ENCODE measurements at places on chromosomes 12 and 14.

DNA sequence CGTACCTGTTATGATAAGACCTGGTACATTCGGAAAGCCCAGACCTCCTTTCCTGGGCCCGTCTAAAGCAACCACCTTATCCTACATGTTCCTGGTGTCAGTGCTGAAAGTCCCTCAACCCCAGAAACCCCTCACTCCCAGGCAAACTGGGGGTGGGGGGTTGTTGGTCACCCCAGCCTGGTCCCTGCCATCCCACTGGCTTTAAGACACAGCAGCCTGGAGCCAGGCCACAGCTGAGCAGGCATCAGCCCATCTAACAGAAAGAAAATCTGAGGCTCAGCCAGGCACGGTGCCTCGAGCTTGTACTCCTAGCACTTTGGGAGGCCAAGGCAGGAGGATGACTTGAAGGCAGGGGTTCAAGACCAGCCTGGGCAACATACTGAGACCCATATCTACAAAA, 4.5 kb downstream of the SELPLG start:
- H3K27me3 ChIP-seq = no peaks in the 10 kb centered on the region
- DNase-seq = no peak
- no peak overlapping the region for H3K27ac ChIP-seq
- peak overlapping the region; percentile 7 for H3K4me3 ChIP-seq
- H3K36me3 ChIP-seq = no peaks in the 10 kb centered on the region
- peaks cover 6% of the 10 kb centered on the region for H3K4me1 ChIP-seq

DNA sequence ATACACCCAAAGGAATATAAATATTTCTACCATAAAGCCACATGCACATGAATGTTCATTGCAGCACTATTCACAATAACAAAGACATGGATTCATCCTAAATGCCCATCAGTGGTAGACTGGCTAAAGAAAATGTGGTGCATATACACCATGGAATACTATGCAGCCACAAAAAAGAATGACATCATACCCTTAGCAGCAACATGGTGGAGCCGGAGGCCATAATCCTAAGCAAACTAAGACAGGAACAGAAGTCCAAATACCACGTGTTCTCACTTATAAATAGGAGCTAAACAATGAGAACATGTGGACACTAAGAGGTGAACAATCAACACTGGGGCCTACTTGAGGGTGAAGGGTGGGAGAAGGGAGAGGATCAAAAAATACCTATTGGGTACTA, 198.5 kb downstream of the BMP4 start:
- H3K4me3 ChIP-seq = no peak overlapping the region
- DNase-seq = no peak
- no peaks in the 10 kb centered on the region for H3K27me3 ChIP-seq
- H3K4me1 ChIP-seq = no peaks in the 10 kb centered on the region
- H3K36me3 ChIP-seq = no peaks in the 10 kb centered on the region
- H3K27ac ChIP-seq = no peak overlapping the region

DNA sequence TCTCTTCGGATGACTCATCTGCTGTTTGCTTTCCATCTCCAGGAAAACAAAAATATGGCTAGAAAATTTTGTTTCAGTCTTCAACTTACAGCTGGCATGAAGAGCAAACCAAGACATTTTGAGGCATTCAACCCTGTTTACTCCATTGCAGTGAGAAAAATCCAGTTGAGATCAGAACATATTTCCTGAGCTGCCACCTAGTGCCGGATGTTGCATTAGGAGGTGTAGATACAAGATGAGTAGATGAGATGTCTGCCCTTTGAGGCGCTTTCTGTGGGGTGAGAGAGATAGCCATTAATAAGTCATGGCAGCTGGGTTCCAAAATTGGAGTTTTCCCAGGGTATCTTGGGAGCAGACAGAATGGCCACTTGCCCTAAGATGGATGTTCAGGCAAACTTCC, 171.1 kb downstream of the PRKCH start:
- H3K36me3 ChIP-seq = no peaks in the 10 kb centered on the region
- H3K4me1 ChIP-seq = peaks cover 7% of the 10 kb centered on the region
- no peak overlapping the region for H3K4me3 ChIP-seq
- no peak overlapping the region for H3K27ac ChIP-seq
- DNase-seq = no peak

DNA sequence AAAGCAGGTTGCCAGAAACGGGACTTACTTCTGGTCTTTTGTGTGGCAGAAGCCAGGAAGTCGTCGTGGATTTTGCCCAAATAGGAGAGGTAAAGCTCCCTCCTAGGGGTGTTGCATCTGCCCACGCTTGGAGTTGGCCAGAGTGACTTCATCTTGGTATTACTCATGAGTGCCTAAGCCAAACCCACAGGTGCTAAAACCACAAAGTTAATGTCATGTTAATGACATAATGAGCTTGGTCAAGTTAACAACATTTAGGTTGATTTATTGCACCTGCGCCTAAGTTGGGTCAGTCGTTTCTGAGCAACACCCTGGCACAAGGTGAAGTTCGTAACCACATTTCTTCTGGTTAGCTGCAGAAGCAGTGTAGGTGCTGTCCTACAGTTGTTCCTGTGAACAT, 225.2 kb downstream of the FUT8 start:
- no peak overlapping the region for H3K27ac ChIP-seq
- H3K36me3 ChIP-seq = no peaks in the 10 kb centered on the region
- H3K27me3 ChIP-seq = no peaks in the 10 kb centered on the region

DNA sequence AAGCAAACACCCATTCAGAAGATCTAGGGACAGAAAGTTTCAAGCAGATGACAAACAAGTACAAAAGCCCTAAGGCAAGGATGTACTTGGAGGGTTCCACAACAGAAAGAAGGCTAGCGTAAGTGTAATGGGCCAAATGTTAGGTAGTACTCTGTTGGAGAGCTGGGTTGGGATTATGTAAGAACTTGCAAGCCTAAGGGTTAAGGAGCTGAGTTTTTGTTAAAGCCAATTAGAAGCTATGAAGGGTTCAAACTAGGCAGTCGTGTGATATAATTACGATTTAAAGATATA, 41.4 kb downstream of the HECTD1 start:
- DNase-seq = no peak
- H3K27ac ChIP-seq = peak overlapping the region; percentile 46
- peaks cover 13% of the 10 kb centered on the region for H3K4me1 ChIP-seq
- no peaks in the 10 kb centered on the region for H3K27me3 ChIP-seq
- H3K4me3 ChIP-seq = no peak overlapping the region
